ENCODE measurements at places on chromosomes 12 and 14.
A peak's percentile ranks its signal among the peaks of the same experiment; 100 is the strongest.

DNA sequence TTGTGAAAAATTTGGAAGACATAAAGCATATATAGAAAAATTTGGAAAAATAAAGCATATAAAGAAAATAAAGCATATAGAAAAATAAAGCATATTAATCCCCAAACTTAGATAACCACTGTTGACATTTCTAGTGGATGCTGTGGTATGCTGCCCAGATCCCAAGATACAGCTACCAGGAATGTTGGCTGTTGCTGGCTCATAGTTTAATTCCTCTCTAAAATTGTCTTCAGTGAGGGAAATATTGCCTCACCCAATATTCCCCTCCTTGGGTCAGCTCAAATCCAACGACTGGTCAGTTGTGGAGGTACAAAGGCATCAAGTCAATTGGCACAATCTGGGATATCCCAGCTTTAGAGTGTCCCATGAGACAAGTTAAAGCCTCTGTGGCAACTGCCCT, 10.1 kb upstream of the KICS2 start:
- no peak for DNase-seq

- DNase-seq: no peak
Measured at GRCh38 chr12:17593715-17594406, 496.1 kb downstream of the RERGL start.

DNA sequence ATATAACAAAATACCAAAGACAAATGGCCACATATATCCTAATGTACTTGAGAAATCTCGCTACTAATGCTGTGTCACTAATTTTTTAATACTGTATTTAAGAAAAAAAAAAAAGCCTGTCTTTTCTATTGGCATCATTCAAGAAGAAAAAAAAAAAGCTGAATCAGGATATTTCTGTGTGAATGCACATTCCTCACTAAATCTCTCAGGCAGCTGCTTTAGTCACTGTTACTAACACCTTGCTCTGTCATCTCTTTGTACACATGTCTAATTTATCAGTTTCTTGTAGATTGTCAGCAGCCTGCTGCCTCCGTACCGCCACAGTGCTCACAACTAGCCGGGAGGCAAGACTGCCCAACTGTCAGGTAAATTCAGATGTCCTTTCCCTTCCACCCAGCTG, 32.0 kb upstream of the FGD4 start:
- DNase-seq: peak; percentile 17

DNA sequence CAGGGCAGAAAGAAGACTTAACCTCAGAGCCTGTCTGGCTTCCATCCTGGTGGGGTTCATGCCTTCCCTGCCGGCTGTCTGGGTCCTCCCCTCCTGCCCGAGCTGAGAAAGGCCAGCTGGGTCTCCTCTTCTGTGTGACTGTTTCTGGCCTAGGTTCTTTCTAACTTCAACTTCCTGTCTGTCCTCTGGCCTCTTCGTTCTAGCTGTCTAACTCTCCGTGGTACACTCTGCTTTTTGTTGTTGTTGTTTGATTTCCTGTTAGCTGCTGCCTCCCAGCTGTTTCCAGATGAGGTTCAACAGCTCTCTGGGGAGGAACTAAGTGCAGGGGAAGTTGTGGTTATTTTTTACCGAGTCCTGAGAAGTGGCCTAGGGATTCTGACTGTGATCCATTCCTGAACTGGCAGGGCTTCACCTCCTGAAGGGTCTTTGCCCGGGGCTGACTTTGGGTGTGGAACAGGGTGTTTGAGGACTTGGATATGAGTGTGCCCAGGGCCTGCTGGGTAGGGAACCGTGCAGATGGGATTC, 3.2 kb downstream of the MLXIP start:
- peak; percentile 38 for DNase-seq

DNA sequence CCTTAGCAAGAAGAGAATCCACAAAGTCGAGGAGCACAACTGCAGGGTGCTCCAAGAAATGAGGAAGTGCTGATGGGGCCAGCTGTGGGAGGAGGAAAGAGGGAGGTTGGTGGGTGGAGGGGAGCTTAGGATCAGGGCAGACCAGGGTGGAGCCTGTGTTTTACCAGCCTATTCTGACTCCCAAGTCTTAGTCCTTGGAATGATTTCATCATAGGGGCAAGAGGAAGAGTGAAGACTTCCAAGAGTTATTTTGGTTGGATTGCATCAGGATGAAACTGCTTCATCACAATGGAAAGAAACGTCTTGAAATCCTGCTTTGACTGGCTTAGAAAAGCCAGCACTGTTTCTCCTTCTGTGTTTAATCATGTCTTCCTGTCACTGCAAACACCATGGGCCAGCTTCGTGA, 194.0 kb downstream of the DPF3 start:
- no peak for DNase-seq

DNA sequence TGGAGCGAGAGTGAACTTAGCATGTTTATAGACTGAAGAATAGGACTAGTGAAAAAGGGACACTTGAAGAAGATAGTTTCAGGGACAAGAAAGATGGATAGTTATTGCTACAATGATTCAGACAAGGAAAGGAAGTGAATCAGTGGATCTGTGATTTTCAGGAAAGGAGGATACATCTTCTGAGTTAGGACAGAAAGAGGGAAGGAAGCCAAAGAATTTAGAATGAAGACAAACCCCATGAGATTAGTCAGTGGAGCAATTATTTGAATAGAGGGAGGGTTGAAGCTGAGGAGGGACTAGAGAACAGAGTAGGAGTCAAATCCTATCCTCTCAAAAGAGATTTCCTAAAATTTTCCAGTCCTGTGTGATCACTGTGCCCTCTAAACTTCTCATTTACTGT, 282.7 kb downstream of the AKAP6 start:
- DNase-seq: no peak

DNA sequence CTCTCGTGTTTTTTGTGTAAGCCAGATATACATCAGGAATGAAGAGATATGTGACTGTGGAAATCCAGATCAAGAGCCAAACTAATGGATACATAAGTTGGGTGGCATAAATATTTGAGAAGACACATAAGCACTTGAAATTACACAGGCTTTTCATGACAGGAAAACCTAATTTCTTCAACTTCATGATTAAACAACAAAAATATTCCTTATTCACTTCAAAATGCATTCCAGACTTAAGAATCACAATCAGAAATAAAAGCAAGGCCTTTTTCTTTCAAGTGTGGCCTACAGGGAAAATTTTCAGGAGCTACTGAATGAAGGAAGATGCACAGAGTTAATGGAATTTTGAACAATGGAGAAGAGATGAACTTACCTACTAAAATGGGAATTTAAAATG, 515.6 kb downstream of the FOXG1 start:
- no peak for DNase-seq

- DNase-seq: no peak
Measured at GRCh38 chr14:98370352-98370751, 901.6 kb downstream of the BCL11B start.

GRCh38 chr12:50333441-50333840, 50.1 kb upstream of the LIMA1 start:
- DNase-seq: no peak

GRCh38 chr12:13060581-13060980, 16.4 kb downstream of the FAM234B start:
- DNase-seq: no peak

GRCh38 chr14:95424529-95424928, 91.9 kb downstream of the SYNE3 start:
- no peak for DNase-seq

GRCh38 chr12:7879246-7879645, 6.5 kb upstream of the SLC2A14 start:
- no peak for DNase-seq

DNA sequence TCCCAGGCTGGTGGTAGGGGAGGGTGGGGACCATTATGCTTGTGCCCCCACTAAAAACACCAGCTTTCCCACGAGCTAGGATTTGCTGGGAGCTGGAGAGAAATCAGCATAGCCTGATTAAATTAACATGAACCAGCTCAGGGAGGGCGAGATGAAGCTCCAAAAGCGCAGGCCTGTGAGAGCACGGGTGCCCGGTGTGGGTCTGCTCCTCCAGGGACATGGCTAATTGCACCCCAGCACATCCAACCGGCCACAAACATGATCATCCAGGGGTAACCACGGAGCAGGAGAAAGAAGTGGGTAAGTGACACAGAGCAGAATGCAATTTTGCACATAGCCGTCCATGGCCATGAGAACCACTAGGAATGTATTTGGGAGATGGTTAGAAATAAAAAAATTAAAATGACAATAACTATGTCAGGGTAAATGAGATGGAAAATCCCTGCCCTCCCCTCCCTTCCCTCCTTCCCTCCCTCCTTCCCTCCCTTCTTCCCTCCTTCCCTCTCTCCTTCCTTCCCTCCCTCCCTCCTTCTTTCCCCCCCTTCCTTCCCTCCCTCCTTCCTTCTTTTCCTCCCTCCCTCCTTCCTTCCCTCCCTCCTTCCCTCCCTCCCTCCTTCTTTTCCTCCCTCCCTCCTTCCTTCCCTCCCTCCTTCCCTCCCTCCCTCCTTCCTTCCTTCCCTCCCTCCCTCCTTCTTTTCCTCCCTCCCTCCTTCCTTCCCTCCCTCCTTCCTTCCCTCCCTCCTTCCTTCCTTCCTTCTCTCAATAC, 26.9 kb downstream of the CLMN start:
- no peak for DNase-seq
